Activated T-cell treated with anti-CD3 and anti-CD28 coated beads for 4 hours (primary cell): ENCODE measurements at places on chromosomes 2 and 18.
A peak's percentile ranks its signal among the peaks of the same experiment; 100 is the strongest.

DNA sequence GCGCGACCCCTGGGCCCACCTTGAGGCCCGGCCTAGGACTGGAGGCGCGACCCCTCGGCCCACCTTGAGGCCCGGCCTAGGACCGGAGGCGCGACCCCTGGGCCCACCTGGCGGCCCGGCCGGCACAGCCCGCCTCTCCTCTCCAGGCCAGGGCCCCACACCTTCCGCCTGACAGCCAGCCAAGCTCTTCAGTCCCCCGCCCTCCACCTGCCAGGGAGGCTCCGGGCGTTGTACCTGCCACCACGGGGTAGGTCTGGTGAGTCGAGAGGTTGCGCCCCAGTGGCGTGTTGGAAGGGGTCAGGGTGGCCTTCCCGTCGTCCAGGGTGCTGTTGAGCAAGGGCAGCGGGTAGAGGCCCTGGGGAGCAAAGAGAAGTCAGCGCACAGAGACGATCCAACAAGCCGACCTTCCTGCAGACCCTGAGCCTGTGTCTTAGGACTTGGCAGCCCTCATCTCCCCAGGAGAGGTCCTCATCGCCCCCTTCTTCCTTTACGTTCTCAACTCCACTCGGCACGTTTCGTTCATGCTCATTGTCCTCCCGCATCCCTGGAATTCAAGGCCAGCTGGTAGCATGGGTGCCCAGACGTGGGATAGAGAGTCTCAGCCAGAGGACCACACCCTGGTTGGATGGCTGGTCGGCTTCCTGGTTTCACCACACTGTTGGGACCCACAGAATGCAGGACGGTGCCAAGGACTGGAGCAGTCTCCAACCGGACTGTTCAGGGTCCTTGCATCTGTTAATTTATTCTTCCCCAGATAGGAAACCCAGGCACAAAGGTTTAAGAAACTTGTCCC lies 42.2 kb downstream of the PAX8 start:
- DNase-seq: no peak

- DNase-seq: no peak
These were observed 5.9 kb downstream of the NFATC1 start for GRCh38 chr18:79401494-79402208.

DNA sequence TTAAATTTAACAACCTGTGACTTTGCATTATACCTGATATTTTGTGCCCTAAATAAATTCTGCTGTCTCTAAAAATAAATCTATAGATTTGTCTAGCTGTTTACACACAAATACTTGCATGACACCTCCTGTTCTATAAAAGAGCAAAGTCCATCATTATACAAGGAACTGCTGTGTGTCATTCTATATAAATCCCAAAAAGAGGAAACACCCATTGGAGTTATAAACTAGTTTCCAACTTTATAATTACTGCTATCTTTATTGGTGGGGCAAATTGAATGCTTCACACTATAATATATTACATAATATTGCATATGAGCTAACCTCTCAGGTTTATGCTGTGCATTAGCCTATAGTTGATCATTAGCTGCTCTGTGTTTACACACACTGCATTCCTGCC lies 504.4 kb downstream of the SATB2 start:
- no peak for DNase-seq

DNA sequence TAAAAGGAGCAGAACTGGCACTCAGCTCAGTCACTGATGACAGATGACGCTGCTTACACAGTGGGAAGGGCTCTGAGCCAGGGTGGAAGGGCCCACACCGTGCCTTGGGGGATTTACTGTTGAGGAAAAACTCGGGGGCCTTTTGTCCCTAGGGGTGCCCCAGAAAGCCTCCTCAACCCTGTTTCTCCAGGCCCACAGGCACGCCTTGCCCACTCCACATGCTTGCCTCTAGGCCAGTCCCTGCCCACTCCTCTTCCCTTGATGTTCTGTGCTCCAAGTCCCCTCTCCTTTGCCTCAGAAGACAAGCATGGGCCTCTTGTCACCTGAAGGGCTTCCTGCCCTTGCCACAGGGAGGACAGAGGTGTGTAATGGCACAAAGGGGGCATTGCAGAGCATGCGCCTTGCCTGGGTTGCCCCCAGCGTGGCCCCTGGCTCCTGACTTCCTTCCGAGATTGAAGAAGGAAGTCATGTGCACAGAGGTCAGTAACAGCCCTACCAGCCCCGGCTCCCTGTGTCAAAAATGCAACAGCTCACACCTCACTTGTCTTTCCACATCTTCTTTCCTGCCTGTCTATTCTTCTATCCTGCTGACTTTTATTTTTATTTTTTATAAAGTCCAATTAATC lies 65.1 kb downstream of the LIPG start:
- DNase-seq: no peak

- peak; percentile 13 for DNase-seq
These were observed 134.8 kb downstream of the EIPR1 start for GRCh38 chr2:3242747-3243369.

DNA sequence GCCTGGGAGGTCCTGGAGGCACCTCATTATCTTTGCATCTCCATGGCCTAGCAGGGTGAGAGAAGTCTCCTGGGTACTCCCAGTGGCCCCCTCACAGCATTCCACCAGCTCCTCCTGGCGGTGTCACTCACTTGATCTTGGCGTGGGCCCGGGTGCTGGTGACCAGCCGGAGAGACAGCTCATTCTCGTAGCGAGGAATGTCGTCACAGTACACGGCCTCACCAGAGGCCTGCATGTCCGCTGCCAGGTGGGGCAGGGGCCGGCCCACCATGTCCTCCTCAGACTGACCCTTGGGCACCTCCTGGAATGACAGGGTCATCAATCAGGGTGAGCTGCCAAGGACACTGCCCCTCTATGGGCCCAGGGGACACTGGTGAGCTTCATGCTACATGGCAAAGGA lies 42.4 kb downstream of the XDH start:
- no peak for DNase-seq

DNA sequence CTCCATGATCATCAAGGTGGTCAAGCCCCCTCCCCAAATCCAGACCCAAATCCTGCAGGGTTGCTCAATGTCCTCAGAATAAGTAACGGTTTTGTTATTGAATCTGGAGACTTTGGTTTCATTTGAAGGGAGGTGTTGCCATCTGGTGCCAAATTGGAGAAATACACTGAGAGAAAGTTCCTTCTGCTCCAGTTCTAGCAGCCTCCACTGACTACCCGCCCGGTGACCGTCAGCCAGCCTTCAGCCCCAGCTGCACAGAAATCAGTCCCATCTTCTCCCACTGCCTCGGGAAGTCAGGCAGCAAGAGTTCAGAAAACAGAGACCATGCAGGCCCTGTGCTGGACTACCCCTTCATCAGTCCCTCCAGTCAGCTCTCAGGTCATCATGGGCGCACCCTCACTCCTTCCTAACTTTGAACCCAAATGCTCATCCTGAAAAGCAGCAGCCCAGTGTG lies 38.7 kb downstream of the PKDCC start:
- DNase-seq: no peak

GRCh38 chr2:39703181-39703872 lies 37.6 kb downstream of the TMEM178A start:
- no peak for DNase-seq

DNA sequence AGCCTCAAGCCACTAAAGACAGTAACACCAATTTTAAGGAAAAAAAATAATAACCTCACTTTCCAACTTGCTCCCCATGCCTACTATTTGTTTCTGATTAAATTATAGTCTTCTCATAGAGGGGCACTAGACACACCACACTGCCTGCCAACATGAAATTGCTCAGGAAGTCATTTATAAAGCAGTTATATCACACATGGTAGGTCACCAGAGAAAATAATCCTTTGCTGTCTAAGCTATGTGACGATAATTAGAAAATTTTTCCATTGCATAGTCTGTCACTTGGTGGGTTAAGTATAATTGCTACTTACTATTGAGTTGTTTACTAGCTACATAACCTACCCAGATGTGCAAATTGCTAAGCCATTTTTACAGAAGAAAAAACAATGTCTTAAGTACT lies 85.2 kb downstream of the INO80D start:
- no peak for DNase-seq

GRCh38 chr2:178449700-178450523 lies 1.1 kb downstream of the PRKRA start:
- no peak for DNase-seq

DNA sequence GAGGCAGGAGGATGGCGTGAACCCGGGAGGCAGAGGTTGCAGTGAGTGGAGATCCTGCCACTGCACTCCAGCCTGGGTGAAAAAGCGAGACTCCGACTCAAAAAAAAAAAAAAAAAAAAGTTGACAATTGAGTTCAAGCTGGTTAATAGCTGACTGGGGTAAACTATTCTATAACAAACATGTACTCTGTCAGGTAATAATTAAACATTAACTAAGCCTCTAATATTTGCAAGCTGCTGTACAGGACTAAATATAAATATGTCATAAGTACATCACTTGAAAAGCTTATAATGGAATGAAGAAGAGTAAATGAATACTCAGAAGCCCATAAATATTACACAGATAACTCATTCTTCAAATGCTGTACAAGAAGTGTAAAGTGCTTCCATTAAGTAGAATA lies 190.4 kb upstream of the CRIM1 start:
- DNase-seq: no peak

DNA sequence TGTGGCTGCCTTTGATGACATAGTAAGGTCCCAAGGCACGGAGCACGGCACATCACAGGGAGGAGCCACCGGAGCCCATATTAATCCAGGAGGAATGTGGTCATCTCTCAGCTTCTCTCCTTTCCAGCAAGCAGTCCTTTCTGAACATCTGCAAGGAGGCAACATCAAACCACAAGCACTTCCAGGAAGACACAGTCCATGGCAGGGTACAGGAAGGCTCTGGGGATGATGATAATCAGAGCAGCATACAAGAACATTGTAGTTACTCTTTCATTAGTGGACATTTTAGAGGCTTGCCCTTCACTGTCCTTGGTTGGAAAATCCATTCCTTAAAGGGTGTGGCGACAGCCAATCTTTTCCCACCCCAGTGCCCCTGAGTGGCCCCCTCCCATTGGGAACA lies 31.1 kb downstream of the YPEL5 start:
- DNase-seq: no peak

- DNase-seq: no peak
These were observed 18.5 kb downstream of the B3GNT7 start for GRCh38 chr2:231413921-231414476.

GRCh38 chr18:55506074-55506473 lies 81.9 kb downstream of the TCF4 start:
- DNase-seq: no peak

GRCh38 chr2:74372674-74373073 lies 7.4 kb downstream of the DCTN1 start:
- no peak for DNase-seq

- DNase-seq: no peak
These were observed 61.8 kb downstream of the CRACDL start for GRCh38 chr2:98874186-98874689.

GRCh38 chr2:96801005-96801785 lies 14.9 kb upstream of the CNNM3 start:
- DNase-seq: peak; percentile 59

- DNase-seq: no peak
These were observed 234.0 kb downstream of the LRRTM1 start for GRCh38 chr2:80070587-80070986.

GRCh38 chr2:197239434-197239833 lies 71.1 kb downstream of the ANKRD44 start:
- no peak for DNase-seq

DNA sequence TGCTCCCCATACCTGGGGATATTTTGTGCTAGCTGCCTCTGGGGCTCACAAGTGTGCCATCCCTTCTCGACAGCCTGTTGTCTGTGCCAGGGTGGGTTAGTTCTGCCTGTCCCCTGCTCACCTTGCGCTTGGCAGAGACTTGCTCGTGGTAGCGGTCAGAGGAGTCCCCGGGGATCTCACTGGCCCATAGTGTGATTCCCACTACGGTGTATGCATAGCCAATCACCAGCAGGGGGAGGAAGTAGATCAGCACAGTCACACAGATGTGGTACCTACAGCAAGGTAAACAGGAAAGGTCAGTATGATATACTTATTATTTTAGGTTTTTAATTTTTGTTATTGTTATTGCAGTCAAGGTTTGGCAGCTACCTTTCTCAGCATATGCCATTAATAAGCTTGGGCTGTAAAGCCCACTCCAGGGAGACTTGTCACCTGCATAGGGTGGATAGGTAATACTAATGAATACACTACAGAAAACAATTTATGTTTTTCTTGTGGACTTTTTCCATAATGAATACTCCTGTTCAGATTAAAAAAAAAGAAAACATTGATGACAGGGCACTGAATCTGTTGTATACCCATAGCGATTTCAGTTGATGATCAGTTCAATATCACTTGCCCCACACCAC lies 95.2 kb downstream of the POLE4 start:
- no peak for DNase-seq

GRCh38 chr2:96869822-96870625 lies at the start of gene SEMA4C:
TSS of gene SEMA4C (minus strand) at chr2:96870080. CDS start at chr2:96867886, 2,194 bp downstream.
- no peak for DNase-seq

- no peak for DNase-seq
These were observed 1.4 kb downstream of the OLA1 start for GRCh38 chr2:174246944-174247381.

DNA sequence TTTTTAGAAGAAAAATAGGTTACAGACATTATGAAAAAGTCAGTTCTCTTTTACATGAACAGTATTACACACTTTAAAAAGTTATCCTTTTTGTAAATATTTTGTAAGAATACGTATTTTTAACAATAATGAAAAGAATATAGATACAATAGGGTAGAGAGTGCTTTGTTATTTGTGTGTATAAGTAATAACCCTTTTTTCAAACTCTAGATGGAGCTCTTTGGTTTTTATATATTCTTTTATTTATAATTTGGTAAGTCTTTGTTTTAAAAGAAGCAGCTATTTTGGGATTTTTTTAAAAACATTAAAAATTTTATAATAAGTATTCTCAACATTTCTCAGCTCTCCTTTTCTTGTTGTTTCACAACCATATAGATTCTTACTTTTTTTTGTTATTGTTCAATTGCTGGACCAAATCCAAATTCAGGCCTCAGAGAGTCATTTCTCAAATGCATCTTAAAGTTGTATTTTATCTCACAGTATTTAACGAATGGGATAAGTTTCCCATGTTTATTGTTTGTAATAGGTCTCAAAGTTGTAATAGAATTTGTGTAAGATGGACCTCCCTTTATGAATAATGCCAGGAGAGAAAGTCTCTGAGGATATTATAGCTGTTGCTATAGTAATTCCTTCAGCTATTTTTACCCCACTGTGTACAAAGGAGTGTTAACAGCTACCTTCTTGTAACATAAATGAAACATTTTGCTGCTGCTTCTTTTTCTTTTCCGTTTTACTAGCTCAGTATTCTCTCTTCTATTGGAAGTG lies 46.4 kb downstream of the ACYP2 start:
- no peak for DNase-seq

DNA sequence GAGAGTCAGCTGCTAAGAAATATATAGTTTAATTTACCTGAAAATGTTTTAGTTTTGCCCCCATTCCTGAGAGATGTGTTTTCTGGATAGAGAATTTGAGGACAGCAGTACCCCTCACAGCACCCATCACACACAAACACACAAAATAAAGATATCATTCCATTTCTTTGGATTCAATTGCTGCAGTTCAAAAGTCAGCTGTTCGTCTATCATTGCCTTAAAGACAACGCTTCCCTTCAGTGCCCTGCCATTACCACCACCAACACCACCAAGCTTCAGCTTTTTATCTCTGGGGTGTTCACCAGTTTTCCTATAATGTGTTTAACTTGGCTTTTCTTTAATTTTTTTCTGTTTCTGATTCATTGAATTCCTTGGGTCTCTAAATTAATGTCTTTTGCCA lies 49.7 kb downstream of the RDH14 start:
- DNase-seq: no peak

GRCh38 chr2:138373993-138374408 lies 127.6 kb upstream of the SPOPL start:
- DNase-seq: no peak
